ENCODE measurements at places on chromosomes 12 and 14.

- DNase-seq: no peak
These were observed 99.6 kb downstream of the B4GALNT3 start for GRCh38 chr12:559208-559905.

DNA sequence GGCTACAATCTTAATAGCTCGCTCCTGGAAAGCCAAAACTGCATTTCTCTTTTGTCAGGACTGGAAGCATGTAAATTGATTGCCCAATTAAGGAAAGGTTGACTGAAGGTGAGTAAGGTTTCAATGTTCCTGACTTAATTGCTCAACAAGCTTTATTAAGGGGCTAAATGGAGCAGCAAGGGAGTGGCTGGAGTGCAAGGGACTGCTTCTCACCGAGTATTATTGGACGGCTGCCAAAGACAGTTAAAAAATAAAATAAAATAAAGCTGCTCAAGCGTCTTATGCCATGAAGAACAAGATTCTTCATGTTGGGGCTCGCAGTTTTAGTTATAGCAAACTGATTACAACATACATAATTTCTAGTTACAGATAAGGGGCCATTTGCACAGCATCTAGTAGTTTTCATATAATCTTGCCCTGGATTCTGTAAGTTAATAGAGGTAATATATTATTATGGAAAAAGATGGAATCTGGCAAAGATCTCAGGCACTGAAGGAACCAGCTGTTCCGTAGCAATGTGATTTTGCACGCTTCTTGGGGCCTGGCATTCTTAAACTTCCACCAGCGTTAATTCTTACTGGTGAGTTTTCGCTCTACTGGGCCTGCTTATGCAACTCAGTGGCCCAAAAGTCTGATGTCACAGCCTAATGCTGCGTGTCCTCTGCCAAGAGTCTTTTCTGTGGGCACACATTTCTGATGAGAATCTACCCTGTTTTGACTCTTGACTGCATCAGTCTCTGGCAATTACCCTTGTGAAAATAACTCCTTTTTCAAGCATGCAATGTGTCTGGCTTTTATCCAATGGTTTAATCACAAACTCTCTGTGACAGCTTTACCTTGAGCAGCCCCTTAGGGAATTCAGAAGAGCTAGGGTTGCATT, 108.5 kb downstream of the SLC38A1 start:
- no peak for DNase-seq

GRCh38 chr12:31578632-31579031, 12.3 kb downstream of the DENND5B start:
- DNase-seq: no peak

- no peak for DNase-seq
These were observed 304.4 kb downstream of the TMEM132D start for GRCh38 chr12:129599406-129599805.

DNA sequence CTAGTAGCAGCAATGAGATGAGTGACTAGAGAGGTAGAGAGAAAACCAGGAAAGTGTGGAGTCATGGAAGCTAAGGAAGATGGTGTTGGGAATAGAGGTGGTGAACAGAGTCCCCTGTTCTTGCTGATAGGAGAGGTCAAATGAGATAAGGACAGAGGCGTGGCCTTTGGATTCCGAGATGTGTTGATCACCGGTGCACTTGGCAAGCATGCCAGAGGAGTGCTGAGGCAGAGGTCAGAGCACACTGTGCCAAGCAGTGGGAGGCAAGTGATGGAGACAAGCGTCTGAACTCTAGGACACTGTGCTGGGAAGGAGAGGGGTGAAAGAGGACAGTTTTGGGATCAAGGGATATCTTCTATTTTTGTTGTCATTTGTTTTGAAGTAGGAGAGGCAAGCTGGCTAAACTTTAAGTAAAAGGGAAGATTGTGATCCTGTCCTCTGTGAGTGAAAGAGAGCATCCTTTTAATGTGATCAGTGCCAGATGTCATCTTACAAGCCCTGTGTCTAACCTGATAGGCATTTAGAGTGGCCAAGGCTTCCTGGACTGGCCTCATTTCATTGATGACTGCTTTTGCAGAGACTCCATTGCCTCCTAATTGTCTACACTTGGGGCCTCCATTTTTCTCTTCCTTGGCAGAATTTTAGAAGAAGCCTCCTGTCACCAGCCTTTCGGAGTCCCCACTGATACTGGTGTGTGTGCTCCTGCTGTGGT, 336.4 kb downstream of the CACNA1C start:
- no peak for DNase-seq

Data from T-helper 2 cell treated with Interferon-gamma antibody and Interleukin-4, amounts not matched to agents 5 μg/mL and 100 μg/mL, for 36 hours (primary cell).